Pons (tissue), 1 donor: ENCODE measurements at places on chromosomes 16 and 17.

- no peak for DNase-seq
Observed at GRCh38 chr16:83271970-83272575, 535.7 kb upstream of the HSBP1 start.

DNA sequence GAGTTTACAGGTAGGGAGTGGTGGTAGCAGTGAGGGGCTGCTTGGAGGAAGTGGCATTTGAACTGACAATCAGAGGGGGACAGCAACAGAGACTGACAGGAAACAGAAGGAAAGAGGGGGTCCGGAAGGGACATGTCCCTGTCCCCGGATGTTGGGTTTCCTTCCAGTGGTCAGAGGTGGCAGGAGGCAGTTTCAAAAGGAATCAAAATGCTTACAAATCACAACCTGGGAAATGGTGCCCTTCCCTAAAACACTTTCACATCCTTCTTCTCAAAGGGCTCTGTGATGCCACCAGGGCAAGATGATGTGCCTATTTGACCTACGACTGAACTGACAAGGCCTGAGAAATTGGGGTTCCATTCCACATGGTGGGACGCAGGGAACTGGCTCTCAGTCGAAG, 19.7 kb downstream of the ADGRG1 start:
- DNase-seq, result peak; percentile 77

DNA sequence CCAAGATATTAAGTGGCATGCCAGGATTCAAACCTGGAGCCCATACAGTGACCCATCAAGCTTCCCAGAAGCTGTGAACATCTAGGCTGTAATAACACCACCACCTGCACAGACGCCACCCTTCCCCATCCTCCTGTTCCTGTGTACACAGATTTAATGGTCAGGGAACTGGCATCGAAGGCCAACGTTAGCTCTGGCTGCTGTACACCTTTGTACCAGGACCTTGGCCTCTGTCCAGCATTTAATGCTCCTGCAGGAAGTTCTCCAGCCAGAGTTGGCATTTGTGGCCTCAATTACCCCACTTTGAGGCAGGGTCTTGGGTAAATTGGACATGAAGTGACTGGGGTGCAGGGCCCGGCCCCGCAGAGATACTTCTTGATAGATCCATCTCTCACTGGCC, 49.3 kb downstream of the SCNN1B start:
- DNase-seq, result no peak

- peak; percentile 46 for DNase-seq
Observed at GRCh38 chr16:73794994-73795393, 501.6 kb upstream of the PSMD7 start.

DNA sequence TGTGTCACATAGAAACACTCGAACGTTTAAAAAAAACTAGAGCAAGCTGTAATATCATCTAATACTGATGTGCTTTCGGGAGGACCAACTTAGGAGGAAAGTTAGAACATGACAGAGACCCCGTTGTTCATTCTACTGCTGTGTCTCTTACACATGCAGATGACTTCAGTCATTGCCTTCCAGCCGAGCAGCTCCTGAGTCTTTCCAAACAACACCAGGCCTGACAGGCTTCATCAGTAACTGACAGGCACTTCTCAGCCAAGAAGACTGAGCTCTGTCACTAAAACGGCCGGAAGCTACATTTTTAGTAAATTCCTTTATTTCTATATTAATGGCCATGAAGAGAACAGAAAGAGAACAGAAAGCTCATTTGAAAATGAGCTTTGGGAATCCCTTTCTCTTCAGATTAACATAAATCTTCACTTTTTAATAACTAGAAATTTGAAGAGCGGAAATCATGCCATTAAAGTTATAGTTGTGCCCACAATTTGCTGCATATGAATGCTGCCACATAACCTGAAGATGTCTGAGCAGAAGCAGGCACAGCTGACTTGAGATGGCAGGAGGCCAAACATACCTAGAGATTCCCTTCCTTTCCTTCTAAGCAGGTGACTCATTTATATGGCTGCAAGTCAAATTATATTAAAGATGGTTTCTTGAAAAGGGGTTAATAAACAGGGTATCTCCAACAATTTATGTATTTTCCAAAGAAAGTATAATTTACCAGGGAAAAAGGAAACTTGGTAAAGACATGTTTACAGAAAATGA, 148.9 kb downstream of the ITFG1 start:
- peak; percentile 88 for DNase-seq

- DNase-seq, result no peak
Observed at GRCh38 chr16:89197633-89198416, 2.5 kb downstream of the SLC22A31 start.

DNA sequence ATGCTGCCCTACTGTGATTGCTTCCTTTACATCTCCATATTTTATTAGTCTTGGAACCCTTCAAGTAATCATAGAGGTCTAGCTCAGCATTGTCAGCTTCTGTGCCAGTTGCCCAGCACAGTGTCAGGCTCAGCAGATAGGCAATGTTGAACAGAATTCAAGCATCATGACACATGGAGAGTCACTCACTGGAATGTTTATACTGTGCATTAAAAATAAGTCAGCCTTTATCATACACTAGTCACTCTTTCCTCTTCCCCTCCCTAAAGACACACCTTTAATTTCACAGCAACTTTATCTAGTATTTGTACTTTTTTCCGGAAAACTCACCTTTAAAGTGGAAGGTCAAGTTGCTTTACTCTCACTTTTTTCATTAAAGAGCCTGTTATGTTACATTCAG, 253.8 kb upstream of the CDH11 start:
- no peak for DNase-seq
